ENCODE measurements at places on chromosomes 4 and X. TPM values are rescaled to one million over a fixed set of nuclear protein-coding genes. Genes with fewer than 3 reads are reported as not detected.

MAGEA2 gene
- total RNA-seq = not detected

PNCK gene
- 0.25 TPM for total RNA-seq

ZMAT1 gene
- total RNA-seq = 0.12 TPM

S100G gene
- total RNA-seq = not detected

SLITRK4 gene
- 2.2 TPM for total RNA-seq

FAM133A gene
- total RNA-seq = not detected

NAT8L gene
- total RNA-seq = 1.6 TPM

TRAM1L1 gene
- 1.3 TPM for total RNA-seq

STATH gene
- total RNA-seq = not detected
